SJCRH30 (cell line): ENCODE measurements at places on chromosomes 1 and 21.

GRCh38 chr1:71295350-71295749 is 214.5 kb upstream of the ZRANB2 start:
- DNase-seq: no peak

GRCh38 chr1:193406901-193407300 is 220.5 kb upstream of the B3GALT2 start:
- DNase-seq: peak; percentile 51

- DNase-seq: no peak
Measured at GRCh38 chr1:110249256-110249655, 39.1 kb downstream of the KCNC4 start.

- DNase-seq: peak; percentile 8
Measured at GRCh38 chr21:30268608-30269197, 14.0 kb downstream of the KRTAP24-1 start.

DNA sequence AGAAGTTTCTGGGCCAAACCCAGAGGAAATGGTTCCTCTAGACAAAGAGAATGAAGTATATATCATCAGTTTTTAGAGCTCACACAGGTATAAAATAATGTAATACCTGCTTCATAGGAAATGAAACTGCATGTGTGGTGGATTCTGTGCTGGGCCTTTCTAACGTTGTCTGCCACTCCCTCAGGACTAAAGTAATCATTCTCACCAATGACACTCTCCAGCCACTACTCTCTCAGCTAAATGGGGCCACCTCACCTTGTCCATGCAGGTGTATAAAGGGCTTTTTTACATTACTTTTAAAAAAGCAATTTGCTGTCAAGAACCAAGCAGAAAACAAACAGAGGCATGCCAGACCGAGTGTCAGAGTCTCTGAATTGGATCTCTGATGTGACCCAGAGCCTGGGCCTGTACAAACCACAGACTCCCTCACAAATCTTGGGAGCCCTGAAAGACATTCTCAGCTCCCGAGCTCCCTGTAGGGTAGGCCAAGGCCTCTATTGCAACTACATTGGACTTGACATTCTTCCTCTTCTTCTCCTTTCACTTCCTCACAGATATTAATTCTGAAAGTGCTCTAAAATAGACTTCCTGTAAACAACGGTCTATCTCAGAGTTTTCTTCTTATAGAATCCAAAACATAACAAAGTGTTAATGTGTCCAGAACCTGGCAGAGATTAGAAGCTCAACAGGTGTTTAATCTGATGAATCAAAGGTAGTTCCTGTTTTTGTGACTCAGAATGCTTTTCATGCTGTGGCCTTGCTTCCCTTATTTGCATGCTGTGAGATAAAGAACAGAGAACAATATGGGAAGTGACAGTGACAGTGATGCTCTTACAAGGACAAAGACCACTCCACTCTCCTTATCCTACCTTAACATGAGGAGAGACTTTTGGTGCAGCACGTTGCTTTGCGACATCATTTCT is 8.6 kb downstream of the AIM2 start:
- DNase-seq: no peak

DNA sequence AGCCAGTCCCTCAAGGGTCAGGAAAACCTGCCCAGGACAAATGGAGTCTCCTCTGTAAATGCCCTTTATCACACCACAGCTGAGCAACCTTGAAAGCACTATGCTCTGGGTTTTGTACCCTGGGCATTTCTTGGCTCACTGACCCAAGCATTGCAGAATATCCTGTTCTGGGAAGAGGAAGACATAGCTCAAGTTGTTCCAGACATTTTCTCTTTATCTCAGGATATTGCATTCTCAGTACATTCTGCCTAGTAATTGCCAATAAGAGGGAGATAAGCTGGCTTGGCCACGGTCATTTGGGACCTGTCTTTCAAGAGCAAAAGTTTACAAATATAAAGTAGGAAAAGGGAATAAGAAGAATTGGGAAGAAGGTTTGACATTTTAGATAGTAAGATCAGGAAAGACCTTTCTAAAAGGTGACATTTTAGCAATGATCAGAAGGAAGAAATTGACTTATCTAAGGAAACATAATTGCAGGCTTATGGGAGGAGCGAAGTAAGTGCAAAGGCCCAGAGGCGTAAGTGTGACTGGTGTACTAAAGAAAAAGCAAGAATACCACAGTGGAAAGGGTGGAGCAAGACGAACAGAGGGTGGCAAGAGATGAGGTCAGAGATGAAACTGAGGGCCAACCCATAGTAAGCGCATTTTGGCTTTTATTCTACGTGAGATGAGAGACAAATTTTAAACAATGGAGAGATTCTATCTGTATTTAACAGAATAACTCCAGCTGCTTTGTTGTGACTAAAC is 394.0 kb upstream of the CXADR start:
- DNase-seq: no peak

DNA sequence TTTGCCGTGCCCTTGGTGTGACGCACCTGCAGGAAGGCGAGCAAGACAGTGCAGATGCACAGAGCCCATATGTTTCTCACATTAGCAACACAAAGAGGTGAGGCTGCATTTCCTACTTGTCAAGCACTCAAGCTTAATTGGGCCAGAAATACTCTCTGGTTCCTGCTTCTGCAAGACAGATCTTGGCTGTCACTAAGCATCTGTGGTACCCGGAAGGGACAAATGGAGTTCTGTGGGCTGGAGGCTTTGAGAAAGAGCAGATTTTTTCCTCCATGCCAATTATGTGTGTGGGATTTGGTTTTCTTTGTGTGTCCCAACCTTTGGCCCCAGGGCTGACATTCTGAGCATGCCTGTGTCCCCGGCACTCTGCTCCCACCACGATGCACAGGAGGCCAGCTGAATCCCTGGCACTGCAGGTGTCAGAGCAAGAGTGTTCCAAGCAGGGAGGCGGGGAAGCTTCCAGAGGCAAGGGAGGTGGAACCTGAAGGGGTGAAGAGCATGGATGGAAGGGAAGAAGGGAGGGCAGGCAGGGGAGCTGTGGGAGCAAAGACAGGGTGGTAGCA is 52.0 kb upstream of the STUM start:
- DNase-seq: no peak

GRCh38 chr1:78009276-78009675 is 4.5 kb downstream of the DNAJB4 start:
- no peak for DNase-seq

DNA sequence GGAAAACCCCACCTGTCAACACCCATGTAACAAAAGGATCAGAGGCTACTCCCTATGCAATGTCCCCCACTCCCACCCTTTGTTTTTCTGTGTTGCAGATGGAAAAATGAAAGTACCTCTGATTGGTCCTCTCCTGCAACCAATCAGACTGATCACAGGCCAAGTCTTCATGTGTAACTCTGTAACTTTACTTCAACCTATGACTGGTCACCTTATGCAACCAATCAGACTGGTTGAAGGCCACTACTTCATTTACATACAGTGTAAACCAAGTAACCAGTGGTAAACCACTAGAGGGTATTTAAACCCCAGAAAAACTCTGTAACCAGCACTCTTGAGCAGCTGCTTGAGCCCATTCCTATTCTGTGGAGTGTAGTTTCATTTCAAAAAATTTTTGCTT is 266.3 kb upstream of the OLFM3 start:
- peak; percentile 33 for DNase-seq

DNA sequence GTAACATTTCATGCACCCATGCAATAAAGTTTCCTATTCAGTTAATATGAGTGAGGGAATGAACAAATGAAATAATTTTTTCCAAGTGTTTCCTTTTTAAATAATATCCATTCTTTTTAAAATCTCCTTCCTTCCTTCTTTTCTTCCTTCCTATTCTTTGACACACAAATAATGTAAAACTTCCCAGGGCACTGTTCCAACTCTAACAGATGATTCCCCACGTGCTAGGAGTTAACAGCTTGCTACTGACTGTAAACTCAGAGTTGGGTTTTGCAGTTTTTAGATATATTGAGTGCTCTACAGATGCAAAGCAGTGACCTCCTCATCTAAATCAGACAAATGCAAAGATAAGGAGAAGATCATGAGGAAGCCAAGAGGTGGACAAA is 54.0 kb upstream of the POU2F1 start:
- DNase-seq: no peak

- no peak for DNase-seq
Measured at GRCh38 chr1:25451908-25452307, 21.2 kb downstream of the MACO1 start.

DNA sequence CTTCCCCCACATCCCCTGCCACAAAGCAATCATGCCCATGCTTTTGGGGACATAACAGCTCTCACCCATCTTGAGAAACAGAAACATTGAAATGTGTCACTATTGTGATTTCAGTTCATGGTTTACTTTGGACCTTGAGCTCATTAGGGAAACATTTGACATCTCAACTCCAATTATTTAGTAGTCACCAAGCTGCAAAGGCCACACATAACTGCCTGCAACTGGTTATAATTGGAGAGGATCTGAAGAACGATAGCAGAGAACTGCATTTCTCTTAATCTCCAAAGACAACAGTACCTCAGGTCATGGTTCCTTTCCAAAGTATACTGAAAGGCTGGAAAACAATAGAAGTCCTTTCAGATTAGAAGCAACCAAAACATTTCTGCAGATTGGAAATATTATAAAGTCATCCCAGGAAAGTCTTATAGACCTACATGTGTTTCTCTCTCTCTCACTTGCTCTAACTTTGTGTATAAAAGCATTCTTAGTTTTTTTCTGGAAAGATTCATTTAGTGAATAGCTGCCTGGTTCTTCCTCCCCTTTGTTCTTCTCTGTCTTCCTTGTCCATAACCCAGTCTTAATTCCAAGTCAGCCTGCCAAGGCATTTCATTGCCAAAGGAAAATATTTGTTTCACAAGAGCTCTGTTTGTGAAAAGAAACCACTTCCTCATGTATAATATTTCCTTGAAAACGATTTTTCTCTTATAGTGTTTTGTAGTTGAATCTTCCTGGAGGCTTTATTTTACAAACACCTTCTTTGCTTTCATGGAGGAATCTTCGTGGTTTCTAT is 426.8 kb downstream of the ADGRL2 start:
- peak; percentile 29 for DNase-seq

- peak; percentile 80 for DNase-seq
Measured at GRCh38 chr1:151534662-151535278, 5.3 kb upstream of the TUFT1 start.

- DNase-seq: no peak
Measured at GRCh38 chr1:24955161-24955560, 25.1 kb upstream of the RUNX3 start.

DNA sequence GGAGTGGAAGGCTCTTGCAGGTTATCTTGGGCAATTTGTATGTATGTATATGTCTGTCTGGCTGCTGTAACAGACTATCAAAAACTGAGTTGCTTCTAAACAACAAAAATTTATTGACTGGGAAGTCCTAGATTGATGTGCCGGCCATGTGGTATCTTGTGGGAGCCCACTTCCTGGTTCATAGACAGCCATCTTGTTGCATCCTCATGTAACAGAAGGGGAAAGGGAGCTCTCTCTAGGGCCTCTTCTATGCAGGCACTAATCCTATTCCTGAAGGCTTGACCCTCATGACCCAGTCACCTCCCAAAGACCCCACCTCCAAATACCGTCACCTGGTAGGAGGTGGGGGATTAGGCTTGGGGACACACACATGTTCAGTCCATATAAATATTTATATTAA is 9.2 kb downstream of the GIPC2 start:
- DNase-seq: no peak

DNA sequence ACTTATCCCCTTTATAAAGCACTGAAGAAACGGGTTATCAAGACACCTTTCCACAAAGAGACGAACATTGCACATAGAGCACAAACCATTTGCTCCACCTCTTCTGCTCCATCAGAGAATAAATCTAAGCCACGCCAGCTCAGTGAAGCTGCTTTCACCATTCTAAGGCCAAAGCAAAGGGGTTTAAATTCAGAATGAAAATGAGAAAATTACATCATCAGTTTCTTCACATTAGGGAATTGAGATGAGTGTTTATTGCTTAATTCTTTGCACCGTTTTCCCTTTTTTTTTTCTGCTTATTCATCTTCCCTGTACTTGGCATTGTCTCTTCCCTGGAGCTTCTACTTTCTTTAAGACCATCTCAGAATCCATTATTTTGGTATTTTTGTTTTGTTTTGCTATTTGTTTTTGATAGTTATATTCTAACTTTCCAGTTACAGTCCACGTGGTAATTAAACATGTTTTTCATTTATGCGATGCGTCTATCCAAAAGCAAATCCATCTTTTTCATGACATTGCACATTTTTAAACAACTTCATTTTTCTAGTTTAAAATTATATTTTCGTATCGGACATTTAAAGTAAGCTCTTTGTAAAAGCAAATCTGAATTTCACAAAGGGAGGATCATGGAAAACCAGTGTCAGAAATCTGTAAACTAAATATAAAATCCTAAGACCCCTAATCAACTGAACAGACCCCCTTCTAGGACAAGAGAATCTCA is 1.9 kb upstream of the OR2T34 start:
- DNase-seq: no peak

DNA sequence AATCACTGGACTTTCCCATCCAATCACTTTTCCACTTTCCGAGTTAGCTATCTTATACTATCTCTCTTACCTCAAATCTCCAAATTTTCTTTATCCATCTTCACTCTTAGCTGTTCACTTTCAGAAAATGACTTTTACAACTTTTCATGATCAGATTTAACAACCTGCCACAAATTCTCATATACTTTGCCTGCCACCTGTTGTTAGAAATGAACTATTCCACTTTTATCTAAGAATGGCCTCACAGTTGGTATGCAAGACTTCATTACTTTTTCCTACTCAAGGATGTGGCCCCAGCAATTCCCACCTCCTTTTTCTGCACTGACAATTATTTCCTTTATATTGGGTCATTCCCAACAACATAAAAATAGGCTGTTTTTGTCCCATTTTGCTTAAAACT is 93.6 kb upstream of the DEPDC1 start:
- DNase-seq: no peak

DNA sequence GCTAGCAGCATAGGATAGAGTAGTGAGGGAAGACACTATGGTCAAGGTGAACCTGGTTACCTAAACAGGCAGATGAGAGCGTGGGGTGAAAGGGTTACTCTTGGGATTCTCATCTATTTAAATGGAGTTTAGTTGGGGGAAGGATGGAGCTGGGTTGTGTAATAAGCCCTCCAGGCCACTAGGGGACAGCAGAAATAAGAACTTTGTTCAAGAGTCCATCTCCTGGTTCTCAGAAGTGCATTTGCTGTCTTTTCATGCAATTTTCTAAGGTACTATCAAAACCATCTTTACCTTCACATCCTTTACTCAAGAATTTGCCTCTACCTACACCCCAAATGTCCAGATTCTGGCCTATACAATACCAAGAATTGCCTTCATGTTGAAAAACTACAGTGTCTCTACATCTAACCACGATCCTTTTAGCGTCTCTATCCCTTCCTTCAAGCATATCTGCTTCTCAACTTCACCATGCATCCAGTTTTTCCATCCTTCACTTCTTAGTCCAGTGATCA is 28.0 kb downstream of the SLAMF1 start:
- peak; percentile 9 for DNase-seq

GRCh38 chr21:36517366-36518075 is 37.6 kb upstream of the CLDN14 start:
- no peak for DNase-seq
